Activated naive CD4-positive, alpha-beta T cell (primary cell): ENCODE measurements at places on chromosomes 2 and 18.

- no peak for DNase-seq
Observed at GRCh38 chr18:74140582-74140981, 7.1 kb downstream of the FBXO15 start.

DNA sequence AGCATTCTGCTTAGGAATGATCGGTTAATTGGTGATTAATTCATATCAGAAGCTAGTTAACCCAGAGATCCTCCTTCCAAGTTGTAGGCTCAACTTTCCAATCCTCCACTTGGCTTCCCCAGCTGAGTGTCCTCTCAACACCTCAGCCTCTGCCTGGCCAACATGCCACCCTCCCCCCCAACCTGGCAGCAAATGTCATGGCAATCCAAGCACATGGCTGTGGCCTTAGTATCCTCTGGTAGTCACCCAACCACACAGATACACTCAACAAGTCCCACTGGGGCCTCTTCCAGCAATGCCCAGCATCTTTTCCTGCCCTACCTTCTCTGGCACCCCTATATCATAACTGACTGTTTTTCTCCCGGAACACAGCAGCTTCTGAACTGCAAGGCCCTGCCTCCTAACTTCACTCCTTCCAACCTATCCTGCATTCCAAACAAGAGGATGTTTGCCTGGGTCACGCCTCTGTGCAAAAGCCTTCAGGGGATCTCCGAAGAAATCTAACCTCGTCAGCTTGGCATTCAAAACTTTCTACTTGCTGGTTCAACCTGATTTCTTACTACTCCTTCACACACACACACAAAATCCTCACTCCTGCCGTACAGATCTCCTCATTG is 195.0 kb downstream of the CYP26B1 start:
- DNase-seq = no peak

DNA sequence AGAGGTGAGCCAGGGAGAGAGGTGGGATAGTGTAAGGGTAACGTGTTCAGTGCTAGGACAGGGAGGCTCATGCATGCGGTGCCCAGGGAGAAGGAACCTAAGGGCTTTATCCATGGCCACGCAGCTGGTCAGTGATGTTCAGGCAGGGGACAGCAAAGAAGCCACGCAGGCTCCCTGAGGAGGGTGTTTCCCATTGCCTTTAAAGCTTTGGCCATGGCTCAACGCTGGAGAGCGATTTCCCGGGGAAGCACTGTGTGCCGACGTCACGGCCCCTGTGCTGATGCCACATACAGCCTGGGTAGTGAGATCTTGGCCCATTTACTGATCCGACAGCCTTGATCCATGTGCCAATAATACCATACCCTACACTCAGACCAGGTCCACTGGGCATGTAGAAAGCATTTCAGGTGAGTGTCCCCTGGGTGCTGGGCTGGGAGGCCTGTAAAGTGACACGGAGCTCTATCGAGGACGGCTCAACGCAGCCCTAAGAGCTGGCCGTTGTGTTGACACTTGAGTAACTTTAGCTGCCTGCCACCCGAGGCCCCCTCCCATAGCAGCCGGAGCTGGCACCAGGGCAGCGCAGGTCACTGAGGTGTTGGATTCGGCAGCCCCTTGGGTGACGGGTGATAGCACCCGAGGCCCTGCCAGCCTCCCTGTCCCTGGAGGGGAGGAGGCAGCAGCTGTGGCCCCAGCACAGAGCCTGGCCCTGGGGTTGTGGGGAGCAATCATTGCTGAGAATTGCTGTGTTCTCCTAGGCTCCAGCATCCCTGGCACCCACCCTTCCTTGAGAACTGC is 41.4 kb downstream of the PDIA6 start:
- DNase-seq = no peak

DNA sequence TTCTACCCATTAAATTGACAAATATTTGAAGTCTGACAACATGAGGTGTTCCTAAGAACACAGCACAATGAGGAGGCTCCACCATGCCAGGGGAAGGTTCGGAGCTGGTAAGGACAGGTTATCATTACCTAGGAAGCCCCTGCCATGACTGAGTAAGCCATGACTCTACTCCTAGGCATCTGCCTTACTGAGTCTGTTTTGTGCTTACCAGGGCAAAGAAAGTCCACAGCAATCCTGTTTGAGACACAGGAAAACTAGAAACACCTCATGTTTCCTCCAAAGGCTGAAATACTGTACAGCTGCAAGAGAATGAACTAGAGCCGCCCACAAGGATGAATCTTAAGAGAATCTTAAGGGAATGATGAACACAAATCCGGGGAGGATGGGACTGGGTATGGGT is 11.6 kb downstream of the TGFBRAP1 start:
- no peak for DNase-seq

- no peak for DNase-seq
Observed at GRCh38 chr2:60840880-60841279, 40.5 kb upstream of the REL start.

DNA sequence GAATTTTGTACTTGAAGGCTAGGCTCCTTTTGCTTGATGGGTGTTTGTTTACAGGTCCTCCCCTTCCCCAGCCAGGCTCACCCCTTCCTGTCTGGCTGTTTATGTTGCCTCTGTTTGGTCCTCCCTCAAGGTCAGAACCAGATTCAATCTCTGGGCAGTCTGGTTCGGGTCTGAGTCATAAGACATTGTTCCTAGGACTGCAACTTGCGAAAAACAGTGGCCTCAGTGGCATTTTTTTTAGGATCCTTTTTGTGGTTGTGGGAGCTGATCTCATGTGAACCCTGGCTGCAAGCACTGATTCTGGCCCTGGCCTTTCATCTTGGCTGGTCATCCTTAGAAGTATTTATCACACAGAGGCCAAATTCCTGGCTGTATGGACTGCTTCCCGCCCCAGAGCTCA is 370.4 kb downstream of the CLIP4 start:
- no peak for DNase-seq

DNA sequence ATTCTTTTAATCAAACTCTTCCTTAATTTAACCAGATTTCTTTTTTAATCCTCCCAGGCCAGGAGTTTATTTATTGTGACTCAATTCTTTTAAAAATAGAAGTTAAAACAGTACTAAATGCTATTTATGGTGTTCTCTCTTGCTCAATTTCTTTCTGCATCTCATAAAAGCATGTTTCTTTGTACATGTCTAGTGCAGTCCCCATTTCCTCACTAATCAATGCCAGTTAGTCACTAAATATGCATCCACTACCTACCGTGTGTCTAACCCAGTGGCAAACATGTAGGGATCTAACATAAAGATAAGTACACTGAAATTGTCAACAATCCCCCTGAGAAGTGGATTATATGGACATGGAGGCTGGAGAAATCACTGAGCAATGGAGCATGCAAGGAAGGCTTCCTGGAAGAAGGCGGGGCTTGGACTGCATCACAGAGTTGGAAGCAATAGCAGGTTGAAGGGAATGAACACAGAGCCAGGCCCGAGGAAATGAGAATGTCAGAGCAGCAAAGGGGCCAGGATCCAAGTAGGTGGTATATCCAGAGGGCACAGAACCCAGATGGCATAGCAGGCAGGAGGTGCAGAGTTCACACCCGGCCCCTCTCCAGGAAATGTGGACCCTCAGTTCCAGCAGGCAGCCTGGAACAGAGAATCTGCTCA is 105.3 kb upstream of the FOSL2 start:
- no peak for DNase-seq

- DNase-seq = no peak
Observed at GRCh38 chr18:8991155-8991554, 111.3 kb upstream of the NDUFV2 start.

GRCh38 chr2:8229546-8229986 is 452.3 kb upstream of the ID2 start:
- DNase-seq = no peak

DNA sequence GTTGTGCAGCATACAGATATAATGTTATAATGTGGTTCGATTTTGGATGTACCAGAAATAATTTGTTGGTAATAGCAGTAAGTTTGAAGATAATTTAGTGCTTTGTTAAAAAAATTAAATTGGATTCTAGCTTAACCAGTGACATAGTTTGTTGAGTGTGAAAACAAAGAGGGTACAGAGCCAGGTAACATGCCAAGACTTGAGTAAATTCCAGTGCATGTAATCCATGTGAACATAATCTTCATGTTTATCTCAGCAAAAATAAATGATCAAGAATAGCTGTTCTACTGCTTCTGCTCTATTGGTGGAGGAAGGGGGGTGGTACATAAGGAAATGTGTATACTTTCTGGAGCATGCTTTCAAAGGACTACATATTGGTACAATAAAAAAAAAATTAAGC is 165.8 kb downstream of the DNAH7 start:
- DNase-seq = no peak
